ENCODE measurements at places on chromosomes 13 and 19.

DNA sequence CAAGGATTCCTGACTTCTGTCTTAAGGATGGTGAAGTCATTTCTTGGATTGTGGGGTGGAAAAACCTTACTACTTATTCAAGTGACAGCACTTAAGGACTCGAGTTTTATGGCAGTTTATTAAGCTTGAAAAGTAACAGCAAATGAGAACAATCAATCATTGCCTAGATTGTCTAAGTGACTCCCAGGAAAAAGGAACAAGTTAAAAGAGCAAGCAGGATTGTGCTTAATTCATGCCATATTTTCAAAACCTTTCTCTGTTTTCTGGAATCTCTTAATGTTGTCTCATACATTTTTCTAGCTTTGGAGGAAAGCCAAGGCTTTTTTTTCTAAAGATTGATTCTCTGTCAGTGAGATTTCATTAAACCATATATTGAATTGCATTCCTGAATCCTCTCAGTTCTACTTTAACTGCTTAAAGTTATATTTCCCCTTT, 236.2 kb upstream of the HTR2A start:
- peak; percentile 16 for DNase-seq

- peak; percentile 2 for DNase-seq
These were observed 789.1 kb downstream of the GPC5 start for GRCh38 chr13:92187378-92187989.

GRCh38 chr13:67133476-67133875, 96.7 kb downstream of the PCDH9 start:
- DNase-seq = no peak

DNA sequence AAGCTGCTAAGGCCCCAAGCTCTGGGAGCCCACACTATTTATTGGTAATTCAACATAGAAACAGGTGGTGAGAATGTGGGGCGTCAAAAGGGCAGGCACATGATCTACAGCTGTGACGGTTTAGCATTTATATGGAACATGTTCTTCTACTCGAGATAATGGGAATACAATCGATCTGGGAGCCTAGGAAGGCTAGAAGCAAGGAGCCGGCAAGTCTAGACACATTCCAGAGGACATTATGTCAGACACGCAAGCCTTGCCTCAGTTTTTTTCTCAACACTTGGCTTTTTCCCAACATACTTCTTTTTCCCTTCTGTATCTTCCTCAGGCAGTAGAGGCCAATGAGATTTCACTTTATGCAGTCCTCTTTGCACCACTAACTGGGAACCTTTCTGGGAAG, 315.7 kb upstream of the SLITRK5 start:
- no peak for DNase-seq

GRCh38 chr13:46104868-46105267, at the start of gene CPB2:
CPB2 (minus strand) TSS chr13:46105033; CDS start chr13:46105009, 24 bp downstream.
- DNase-seq = no peak

- DNase-seq = no peak
These were observed 1.5 kb downstream of the FXYD3 start for GRCh38 chr19:35117116-35117515.

GRCh38 chr13:50236898-50237318, 221.7 kb downstream of the KCNRG start:
- DNase-seq = no peak

- DNase-seq = no peak
These were observed 27.5 kb downstream of the TBC1D4 start for GRCh38 chr13:75454497-75454896.

Measured in fibroblast of gingiva (primary cell).